ENCODE measurements at places on chromosomes 4 and X.
A peak's percentile ranks its signal among the peaks of the same experiment; 100 is the strongest.

DNA sequence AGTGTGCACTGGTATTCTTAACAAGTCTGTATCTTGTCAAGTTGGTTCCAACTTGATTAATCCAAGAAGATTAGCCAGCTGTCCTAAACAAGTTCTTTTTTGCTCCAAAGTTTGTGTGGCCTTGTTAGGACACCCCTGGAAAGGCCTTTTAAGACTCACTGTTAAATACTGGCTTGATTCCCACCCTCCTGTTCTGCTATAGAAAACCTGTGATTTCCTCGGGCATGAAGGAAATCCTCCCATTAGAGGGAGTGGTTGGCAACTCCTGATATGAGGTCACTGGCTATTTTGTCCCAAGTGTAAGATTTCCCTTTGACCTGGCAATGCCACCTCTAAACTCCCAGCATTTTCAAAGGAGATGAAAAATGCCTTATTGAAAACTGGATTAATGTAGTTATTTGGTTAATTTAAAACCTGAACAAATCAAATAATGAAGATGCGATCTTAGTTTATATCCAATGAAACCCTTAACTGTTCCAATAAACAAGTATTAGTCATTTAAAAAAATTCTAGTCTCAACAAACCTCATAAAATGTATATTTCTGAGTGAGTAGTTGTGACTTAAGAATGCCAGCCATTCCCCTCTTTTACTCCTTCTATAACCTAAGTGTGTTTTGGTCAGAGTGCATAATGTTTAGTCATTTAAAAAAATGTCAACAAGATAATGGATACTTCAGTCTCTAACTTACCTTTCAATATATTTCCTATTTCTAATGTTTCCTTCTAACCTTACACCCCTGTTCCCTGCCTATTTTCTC, 94.4 kb downstream of the NPNT start:
- no peak for DNase-seq

DNA sequence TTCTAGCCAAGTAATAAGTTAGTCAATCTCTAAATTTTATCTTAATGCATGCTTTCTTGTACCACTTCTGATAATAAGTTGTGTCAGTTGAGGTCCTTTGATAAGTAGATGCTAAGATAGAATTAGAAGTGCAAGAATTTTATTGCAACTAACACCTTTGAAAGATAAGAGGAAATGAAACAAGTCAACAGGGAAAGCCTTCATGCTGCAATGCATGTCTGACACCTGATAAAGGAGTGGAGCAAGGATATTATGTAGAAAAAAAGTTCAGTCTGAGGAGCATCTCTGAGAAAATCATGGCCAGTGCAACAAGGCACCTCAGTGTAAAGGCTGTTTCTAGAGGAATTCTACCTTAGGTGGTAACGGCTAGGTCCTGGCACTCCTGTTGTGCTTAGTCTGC, 210.7 kb upstream of the PPP1R2C start:
- DNase-seq, result no peak

DNA sequence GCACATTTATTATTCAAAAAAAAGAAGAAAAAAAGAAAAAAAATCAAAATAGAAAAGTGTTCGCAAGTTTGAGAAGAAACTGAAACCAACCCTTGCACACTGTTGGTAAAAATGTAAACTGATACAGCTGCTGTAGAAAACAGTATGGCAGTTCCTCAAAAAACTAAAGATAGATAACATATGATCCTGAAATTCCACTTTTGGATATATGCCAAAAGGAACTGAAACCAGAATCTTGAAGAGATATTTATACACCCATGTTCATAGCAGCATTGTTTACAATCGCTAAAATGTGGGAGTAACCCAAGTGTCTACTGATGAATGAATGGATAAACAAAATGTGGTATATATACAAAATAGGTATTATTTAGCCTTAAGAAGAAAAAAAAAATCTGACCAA, 155.4 kb downstream of the TBCK start:
- DNase-seq, result no peak

DNA sequence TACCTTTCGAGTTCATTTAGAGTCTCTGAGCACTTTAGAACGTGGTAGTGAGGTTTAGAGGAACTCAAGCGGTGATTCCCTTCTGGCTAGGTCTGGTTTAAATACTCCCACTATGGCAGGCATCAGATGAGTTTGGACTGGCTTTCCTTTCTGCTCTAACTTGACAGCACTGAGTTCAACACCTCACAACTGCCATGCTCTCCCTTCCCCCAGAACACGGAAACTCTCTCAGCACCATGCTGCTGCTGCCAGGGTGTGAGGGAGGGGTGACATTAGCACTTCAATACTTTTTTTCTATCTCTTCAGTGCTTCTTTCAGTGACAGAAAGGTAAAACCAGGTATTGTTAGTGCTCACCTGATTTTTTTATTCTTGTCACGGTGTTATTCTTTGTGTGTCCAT, 234.5 kb upstream of the AGTR2 start:
- DNase-seq, result no peak

GRCh38 chr4:38024206-38024509, 64.0 kb downstream of the PTTG2 start:
- DNase-seq, result no peak

DNA sequence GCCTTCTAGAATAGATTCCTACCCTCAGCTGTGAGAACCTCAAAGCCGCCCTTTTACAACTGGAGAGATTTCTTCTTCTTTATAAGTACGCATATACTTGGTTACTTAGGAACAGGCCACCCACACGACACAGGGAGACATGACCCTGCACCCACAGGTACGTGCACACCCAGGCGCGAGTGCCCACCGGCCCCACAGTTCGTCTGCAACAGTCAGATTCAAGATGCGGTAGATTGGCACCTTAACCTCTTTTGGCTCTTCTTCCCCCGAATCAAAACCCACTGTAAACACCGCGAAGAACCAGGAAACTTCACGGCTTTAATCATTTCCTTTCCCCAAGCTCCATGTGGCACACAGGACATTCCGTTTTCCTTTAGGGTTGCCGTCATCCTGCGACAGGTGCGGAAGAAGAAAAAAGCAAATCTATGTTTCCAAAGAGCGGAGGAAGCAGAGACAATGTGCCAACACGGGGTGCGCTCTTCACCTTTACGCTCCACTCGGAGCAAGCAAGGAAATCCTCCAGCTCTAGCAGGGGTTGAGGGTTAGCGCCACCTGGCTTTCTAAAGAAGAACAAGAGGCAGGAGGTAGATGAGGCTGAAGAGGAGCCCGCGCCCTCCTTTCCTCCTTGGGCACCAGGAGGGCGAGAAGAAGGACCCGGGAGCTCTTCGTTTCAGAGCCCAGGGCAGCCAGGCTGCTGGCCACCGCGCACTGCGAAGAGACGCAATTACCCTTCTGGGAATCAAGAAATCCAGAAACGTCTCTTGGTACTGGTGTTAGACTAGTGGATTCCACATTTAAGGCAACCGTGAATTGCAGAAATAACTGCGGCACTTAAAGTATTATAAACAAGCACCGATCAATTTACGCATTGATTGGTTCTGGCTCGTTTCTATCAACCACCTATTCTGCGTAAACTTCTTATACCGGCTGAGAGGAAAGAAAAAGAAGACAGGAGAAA, 35.7 kb downstream of the HAND2 start:
- DNase-seq, result peak; percentile 46

DNA sequence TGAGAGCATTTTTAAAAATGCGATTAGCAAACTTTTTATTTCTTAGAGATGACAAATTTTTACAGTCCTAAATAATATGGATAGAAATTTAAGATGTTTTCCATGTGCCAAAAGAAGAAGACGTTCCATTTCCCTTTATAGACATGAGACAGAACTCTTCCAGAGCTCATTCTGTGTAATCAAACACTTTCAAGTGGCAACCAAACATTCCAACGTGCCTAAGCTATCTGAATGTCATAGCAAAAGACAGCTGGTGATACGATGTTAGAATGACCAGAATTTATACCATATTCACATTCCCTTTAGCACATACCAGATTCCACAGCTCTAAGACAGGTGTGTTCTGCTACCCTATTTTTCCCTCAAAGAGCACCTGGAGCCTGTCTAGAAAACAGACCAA, 133.2 kb downstream of the ENOX2 start:
- no peak for DNase-seq

- no peak for DNase-seq
These were observed 35.9 kb downstream of the TBC1D19 start for GRCh38 chr4:26619784-26620183.

DNA sequence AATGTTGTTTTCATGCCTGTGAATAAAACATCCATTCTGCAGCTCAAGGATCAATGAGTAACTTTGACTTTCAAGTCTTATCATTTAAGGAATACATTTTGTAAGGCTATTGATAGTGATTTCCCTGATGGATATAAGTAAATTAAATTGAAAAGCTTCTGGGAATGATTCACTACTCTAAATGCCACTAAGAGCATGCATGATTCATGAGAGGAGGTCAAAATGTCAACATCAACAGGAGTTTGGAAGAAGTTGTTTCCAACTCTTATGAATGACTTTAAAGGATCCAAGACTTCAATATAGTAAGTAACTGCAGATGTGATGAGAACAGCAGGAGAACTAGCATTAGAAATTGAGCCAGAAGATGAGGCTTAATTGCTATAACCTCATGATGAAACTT, 1487.3 kb downstream of the PCDH7 start:
- DNase-seq, result no peak

- no peak for DNase-seq
These were observed 86.4 kb downstream of the PPA2 start for GRCh38 chr4:105387466-105387865.

GRCh38 chrX:53379008-53379710, 43.3 kb downstream of the SMC1A start:
- no peak for DNase-seq

DNA sequence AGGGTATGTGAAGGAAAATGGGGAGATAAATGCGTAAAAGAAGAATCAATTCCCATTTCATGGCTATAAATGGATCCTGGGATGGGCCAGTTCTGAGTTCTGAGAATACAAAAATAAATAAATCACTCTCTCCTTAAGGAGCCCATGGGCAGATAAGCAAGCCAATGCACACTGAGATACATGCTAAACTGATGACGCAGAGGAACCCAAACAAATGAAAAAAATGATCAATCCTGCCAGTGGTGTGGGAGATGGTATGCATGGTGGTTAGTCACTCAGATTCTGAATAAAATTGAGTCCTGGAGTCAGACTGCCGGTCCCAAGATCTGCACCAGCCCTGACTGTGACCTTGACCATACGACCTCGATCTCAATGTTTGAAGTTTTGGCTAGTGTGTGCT, 59.7 kb downstream of the NEIL3 start:
- no peak for DNase-seq

GRCh38 chr4:76563454-76564122, 128.6 kb downstream of the SHROOM3 start:
- no peak for DNase-seq

DNA sequence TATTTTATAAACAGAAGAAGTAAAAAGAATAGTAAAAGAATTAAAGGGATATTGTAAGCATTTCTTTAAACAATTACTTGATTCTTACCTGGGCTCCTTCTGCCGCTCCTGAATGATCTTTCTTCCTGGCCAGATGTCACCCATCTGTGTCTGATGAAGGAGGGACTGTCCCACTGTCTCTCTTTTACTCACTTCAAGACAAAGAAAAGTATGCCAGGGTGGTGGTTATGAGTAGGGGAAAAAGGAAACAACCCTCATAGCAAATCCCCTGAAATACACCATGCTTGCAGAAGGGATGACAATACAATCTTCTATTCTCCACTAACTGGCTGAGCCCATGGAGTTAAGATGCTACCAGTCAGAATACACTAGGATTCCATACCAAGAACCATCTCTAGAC, 31.1 kb downstream of the SYTL4 start:
- DNase-seq, result no peak

DNA sequence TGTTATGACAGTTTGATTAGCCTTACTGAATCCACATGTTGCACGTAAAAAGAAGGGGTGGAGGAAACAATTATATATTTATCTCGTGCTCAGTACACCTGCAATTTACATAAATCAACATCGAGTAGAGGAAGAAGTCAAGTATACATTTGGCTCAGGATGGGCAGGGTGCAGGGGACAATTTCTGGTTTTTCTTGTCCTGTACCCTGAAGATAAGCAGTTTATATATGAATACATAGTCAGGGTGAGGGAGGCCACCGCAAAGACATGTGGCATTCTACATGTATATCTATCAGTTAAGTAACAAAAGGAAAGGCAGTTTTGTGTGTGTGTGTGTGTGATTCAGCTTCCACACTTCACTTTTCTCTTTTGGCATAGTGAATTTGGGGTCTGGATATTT, 11.1 kb upstream of the EREG start:
- DNase-seq, result no peak

DNA sequence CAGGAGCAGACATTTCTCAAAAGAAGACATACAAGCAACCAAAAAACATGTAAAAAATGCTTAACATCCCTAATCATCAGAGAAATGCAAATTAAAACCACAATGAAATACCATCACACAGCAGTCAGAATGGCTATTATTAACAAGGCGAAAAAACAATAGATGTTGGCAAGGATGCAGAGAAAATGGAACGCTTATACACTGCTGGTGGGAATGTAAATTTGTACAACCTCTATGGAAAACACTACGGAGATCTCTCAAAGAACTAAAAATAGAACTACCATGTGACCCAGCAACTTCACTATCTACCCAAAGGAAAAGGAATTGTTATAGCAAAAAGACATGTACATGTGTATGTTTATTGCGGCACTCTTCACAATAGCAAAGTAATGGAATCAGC, 71.5 kb downstream of the PPP4R3C start:
- no peak for DNase-seq

- no peak for DNase-seq
These were observed 81.8 kb upstream of the WDR1 start for GRCh38 chr4:10198365-10198764.

DNA sequence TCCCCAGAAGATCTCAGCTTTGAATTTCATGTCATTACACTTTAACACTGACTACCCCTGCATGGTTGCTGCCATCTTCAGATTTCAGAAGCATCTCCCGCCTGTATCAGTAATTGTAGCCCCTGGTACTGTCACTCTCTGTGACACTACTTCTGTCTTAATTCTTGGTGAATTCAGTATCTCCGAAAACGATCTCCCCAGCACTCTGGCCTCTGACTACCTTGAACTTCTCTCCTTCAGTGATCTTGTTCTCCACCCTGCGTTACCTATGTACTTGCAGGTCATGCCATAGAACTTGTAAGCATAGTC, 53.8 kb upstream of the ABCG2 start:
- no peak for DNase-seq

DNA sequence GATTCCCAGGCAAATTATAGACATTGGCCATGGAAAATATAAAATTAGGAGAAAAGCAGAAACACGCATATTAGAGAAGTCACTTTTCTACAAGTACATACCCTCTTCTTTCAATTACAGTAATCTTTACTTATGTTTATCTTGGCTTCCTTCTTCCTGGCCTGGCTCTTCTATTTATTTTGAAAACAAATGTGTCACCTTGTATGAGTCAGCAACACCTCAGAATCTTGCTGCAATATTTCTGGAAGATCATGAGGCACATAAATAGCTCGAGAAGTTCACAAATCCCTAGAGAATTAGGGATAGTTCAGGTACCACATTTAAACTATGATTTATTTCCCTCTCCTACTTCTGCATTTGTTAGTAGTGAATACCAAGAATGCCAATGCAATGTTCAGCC, 124.6 kb downstream of the ANOS1 start:
- no peak for DNase-seq

GRCh38 chr4:12701384-12701783, 782.8 kb downstream of the RAB28 start:
- no peak for DNase-seq

Measured in CD4-positive, alpha-beta T cell (primary cell).